ENCODE measurements at places on chromosomes 1 and 21.

DNA sequence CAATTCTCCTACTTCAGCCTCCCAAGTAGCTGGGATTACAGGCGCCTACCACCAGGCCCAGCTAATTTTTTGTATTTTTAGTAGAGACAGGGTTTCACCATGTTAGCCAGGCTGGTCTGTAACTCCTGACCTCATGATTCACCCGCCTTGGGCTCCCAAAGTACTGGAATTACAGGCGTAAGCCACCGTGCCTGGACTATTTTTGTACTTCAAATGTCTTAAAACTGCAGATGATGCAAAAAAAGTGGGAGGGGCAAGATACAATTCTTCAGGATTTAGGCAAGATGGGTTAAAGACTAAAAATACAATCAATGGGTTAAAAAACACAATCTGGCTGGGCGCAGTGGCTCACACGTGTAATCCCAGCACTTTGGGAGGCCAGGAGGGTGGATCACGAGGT is 4.7 kb downstream of the SCAF4 start:
- DNase-seq, result no peak

DNA sequence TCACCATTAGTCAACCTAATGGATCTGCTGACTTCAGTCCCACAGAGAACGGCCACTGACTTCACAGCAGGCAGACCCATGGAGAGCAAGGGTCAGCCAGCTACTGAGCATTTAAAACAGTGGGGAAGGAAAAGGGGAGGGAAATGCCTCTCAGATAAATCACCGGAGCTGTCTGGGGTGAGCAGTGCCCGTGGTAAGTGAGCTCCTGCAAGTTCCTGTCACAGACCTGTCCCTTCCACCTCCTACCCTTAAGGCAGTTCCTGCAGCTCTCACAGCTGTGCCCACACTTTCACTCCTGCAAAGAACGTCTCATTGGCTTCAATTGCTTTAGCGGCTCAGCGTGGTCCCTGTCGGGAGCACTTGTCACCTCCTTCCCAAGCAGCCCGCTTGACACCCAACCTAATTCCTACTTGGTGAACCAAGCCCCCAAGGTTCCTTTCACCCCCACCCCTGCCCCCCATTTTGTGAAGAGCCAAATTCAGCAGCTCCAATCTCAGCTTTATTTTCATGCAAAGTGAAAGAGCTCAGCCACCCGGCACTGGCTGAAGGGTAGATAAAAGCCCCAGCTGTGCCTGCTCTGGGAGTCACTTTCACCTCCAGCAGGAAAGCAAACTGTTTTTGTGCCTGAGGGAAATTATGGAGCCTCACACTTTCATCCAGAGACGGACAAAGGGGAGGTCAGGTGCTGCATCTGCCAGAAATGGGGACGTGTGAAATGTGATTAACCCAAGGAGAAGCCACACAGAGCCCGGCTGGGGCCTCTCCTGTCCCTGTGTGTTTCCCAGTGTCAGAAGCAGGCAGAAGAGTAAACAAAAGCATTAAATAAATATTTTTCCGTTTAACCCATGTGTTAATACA is 306.2 kb downstream of the TTLL7 start:
- DNase-seq, result no peak

- DNase-seq, result no peak
These were observed 10.6 kb downstream of the PADI1 start for GRCh38 chr1:17215545-17215890.

- no peak for DNase-seq
These were observed 56.4 kb downstream of the DIP2A start for GRCh38 chr21:46515109-46515508.

GRCh38 chr1:1890506-1891348 is at the start of gene GNB1:
Gene GNB1, minus strand, starts transcription at chr1:1891087. Its CDS starts 65,634 bp downstream, at chr1:1825453.
- DNase-seq, result peak; percentile 86

DNA sequence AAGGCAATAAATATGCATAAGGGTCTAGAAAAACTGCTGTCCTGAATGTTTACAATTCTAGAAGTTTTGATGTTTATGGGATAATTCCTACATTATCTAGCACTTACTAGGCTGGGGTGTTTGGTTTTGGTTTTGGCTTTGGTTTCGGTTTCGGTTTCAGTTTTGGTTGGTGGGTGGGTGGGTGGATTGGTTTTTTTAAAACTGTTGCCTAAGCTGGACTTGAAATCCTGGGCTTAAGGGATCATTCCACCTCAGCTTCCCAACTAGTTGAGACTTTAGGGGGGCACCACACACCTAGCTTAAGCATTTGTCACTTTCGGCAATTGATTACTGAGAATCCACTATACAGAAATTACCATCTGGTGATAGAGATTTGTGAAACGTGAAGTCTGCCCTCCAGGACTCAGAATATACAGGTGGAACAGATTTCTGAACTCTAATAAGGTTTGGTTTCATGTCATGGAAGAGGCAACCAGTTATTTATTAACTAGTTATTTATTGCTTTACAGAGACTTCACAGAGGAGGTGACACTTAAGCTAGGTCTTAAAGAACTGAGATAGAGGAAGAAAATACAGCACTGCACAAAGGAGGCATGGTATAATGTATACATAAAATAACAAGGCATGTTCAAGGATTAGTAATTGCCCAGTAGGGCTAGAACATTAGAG is 69.6 kb downstream of the PIK3R3 start:
- DNase-seq, result no peak

DNA sequence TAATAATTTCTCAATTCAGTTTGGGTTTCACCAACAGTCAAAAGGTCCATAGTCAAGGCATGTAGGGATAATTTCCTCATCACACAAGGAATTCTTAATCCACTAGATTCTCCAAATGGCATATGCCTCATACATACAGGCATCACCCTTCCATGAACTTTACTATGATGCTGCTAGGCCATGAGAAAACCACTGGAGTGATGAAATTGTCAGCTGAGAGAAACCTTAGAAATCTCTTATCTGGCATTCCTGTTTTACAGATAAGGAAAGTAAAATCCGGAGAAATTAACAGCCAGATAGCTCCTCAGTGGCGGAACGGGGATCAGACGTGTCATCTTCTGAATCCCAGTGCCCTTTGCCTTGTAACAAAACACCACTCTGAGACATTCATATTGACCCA is 274.4 kb downstream of the NTNG1 start:
- no peak for DNase-seq

DNA sequence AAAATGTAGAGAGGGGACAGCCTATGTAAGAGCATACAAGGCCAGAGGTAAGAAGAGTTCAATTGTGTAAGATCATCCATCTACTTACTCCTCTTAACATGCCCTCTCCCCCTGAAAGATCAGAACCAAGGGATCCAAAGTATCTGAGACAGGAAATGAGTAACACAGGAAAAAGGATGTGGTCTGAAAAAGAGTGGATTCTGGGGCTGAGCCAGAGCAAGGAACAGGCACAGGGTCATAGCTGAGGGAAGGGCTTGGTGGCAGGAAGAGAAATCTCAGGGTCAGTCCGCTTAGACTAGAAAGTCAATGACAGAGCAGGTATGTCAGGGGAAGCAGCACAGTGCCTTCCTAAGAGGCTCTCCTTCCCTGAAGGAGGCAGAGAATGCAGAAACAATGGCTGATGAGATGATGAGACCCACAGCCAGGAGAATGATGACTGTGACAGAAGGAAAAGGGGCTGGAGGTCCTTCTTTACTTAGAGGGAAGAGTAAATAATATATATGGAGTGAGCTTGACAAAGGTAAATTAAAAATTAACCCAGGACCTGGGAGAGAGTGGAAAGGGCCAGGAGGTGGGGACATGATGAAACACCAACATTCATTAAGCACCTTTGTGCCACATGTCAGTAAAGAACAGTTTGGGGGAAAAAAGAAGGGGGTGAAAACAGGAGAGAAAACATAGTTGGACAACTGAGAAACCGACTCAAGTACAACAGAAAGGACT is 26.2 kb upstream of the A3GALT2 start:
- no peak for DNase-seq

Data from stimulated activated CD8-positive, alpha-beta memory T cell treated with anti-CD3 and anti-CD28 coated beads, Interleukin-12 subunit alpha, Interleukin-12 subunit beta, amount 100 ng/mL, for 4 hours (primary cell).